ENCODE measurements at places on chromosomes 12 and 14. TPM values are rescaled to one million over a fixed set of nuclear protein-coding genes. Genes with fewer than 3 reads are reported as not detected.

The TPPP2 gene
- 0.44 TPM for total RNA-seq

The KRT73 gene
- 0.10 TPM for total RNA-seq

The RNASE3 gene
- 0.55 TPM for total RNA-seq

- H3K27ac ChIP-seq = no peak overlapping the region
- no peak for DNase-seq
- peaks cover 12% of the 10 kb centered on the region for H3K36me3 ChIP-seq
- no peaks in the 10 kb centered on the region for H3K4me1 ChIP-seq
- H3K27me3 ChIP-seq = no peaks in the 10 kb centered on the region
Measured at GRCh38 chr14:92649934-92650545, 98.4 kb downstream of the LGMN start.
